Activated CD8-positive, alpha-beta T cell treated with anti-CD3 and anti-CD28 coated beads for 36 hours (primary cell): ENCODE measurements at places on chromosomes 11 and 22. TPM values are rescaled to one million over a fixed set of nuclear protein-coding genes. Genes with fewer than 3 reads are reported as not detected.

Gene OR5J2
- not detected for total RNA-seq

Gene ANGPTL5
- not detected for total RNA-seq

Gene GLYATL1
- total RNA-seq, result not detected

Gene SLC22A25
- total RNA-seq, result not detected

Gene MACROD1
- total RNA-seq, result 38.8 TPM

Gene UCP3
- 1.5 TPM for total RNA-seq

Gene TRIM66
- total RNA-seq, result 28.4 TPM

Gene TRIM51
- not detected for total RNA-seq

Gene EXPH5
- 4.1 TPM for total RNA-seq

Gene OR5D18
- not detected for total RNA-seq

Gene MYOD1
- not detected for total RNA-seq

Gene OR5B21
- total RNA-seq, result not detected

GRCh38 chr22:33124471-33124870 is 66.3 kb upstream of the SYN3 start:
- DNase-seq, result no peak

DNA sequence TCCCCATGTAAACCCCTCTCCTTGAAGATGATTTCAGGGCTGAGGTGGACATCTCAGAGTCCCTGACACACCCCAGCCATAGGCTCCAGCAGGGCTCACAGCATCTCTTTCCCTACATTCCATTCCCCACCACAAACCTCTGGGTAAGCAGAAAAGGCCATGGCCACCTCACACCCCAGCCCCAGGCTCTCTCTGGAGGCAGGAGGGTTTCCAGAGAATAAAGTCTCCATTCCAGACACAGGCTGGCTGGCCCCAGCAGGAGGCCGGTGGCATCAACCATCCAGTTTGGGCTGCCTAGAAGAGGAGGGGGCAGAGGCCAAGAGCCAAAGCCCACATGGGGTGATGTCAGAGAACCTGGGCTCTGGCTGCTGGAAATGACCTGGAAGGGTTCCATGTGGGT is 61.4 kb downstream of the TP53I11 start:
- no peak for DNase-seq

DNA sequence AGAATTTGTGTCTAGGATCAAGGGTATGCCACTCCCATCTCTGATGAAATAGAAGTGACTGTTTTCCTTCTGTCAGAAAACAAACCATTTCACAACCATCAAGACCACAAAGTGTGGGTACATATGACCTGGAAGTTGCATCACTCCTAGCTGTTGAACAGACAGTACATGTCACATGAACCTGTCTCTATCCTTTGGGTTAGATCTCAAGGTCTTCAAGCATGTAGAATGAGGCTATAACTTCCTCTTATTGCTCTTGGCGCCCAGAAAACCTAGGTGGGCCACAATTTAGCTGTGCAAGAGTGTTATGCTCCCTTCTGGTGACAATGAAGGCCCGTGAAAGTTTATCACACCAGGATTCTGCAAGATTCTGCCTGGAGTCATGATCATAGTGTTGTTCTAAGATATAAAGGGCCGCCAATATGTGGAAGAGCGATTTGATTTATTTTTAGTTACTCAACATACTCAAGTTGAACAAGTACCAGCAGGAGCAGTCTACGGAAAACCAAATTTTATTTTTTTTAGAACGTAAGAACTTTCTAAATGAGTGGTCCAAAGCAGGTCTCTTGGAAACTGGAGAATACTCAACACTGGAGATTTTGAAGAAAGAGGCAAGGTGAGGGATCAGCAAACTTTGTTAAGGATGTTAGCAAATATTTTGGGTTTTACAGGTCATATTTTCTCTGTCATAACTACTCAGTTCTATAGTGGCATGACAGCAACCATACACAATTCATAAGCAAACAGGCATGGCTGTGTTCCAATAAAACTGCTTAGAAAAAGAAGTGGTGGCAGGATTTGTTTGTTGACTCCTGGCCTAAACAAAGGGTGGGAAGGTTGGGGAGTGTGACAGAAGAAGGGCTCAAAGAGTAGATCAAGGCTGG is 101.8 kb downstream of the USP35 start:
- DNase-seq, result peak; percentile 33

GRCh38 chr22:24208012-24208749 is 26.9 kb downstream of the SUSD2 start:
- no peak for DNase-seq

DNA sequence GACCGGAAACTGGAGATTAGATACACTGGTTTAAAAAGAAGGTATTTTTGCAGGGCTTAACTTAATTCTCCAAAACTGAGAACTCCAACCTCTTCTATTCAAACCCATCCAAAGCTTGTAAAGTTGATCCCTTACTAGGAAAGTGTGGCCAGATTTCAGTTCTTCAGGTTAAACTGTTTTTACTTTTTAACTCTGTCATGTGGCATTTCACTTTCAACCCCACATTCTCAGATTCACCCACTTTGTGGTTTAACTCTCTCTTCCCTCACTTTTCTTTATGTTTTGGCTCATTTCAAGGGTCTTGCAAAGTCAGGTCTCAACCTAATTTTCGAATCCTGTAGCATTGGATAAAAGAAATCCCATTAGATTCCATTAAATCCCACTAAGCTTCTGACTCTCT is 75.4 kb downstream of the MPPED2 start:
- DNase-seq, result no peak

DNA sequence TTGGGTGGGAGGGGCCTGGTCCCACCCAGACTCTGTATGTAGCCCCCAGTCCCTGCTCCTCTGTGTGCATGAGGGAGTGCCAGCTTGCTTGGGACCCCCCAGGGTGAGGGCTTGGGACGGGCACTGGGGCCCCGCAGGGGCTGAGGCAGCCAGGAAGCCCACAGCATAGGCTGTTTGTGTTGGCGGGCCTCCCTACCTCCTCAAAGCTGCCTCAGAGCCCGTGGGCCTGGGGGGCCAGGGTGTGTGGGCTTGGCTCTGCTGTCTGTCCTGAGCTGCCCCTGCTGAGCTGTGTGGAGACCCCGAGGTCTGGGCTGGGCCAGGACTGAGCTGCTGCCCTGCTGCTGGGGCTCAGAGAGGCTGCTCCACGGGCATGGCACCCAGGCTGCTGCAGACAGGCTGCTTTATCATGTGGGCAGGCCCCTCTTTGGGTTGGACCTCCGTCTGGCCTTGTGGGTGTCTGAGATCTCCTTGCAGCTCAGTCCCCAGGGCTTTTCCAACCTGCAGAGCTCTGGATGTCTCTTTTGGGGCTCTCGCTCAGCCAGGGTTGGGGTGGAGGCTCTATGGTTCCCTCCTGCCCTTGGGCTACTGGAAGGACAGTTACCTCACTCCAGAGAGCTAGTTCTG is 3.3 kb downstream of the TSPAN4 start:
- DNase-seq, result no peak

- DNase-seq, result no peak
These were observed 9.2 kb downstream of the BAD start for GRCh38 chr11:64275031-64275800.

DNA sequence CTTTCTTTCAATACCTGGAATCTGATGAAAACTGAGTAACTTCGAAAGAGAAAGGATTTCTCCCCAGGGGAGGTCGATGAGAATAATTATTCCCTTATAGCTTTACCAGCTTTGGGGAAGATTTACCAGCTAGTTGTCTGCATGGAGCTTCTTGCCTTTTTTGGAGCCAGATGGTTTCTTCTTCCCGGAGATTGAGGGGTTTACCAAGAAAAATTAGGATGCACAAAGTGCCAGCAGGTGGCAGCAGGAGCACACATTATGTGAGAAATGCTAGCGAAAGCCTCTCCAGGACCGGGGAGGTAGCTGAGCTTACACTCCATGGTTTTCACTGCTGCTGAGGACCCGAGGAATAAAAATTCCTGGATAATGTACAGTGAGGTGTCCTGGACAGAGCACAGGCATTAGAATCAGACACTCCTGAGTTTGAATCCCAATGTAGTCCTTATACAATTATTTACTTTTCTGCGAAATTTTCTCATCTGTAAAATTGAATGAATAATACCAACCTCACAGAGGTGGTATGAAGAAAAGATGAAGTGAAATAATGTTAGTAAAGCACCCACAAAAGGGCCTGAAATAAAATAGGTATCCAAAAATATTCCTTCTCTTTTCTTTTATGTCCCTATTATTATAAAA is 46.0 kb upstream of the PARVA start:
- peak; percentile 86 for DNase-seq

DNA sequence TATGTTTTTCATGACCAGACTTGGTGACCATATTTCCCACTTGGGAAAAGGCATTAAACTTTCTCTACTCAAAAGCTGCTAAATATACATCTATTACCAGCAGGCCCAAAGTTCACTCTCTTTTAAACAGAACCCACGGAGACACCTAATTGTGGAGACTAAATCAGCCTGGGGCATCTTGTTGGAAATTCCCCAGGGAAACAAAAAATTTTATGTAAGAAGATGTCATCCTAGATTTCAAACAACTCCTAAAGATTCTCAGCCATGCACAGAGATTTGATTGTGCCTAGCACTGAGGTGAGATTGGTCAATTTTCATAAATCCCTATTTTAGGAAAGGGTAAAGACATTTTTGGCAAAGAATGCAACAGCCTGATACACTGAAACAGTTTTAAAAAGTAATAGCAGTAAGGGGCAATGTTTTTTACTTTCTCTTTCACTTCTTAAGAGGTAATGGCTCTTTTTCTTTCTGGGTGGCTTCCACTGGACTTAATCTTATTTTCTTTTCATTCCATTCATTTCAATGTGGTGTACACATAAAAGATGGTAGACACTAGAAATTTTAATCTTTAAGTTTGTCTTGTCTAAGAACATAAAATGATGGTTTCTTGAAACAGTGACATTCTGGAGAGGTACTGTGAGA is 9.6 kb downstream of the OR52N2 start:
- DNase-seq, result no peak

GRCh38 chr11:15742626-15743519 is 613.5 kb downstream of the SOX6 start:
- DNase-seq, result no peak

DNA sequence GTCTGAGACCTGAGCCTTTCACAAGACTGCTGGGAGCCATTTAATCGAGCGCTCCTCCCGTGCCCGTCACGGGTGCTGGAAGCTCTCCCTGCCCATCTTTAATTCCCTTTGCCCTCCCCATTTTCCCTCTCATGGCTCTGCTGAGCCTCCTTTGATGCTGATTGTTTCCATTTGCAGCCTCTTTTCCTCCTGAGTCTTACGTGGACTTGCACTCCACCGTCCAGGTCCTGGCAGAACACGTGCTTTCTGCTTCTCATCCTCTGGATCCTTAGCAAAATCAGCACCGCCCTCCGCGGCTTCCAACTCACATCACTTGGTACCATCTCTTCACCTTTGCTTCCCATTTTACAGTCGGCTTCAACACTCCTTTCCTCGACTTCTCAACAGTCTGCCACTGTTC is 7.3 kb downstream of the IFT27 start:
- no peak for DNase-seq

- no peak for DNase-seq
These were observed 31.2 kb upstream of the RASL10A start for GRCh38 chr22:29346659-29347058.

GRCh38 chr22:27632451-27633295 is 168.9 kb downstream of the MN1 start:
- DNase-seq, result no peak

- DNase-seq, result no peak
These were observed at the start of gene OR51B6 for GRCh38 chr11:5351208-5351607. Gene OR51B6 (plus strand): TSS chr11:5351508. CDS start chr11:5351508, 0 bp downstream.

- DNase-seq, result no peak
These were observed 36.5 kb downstream of the GRIK4 start for GRCh38 chr11:120547811-120548681.

DNA sequence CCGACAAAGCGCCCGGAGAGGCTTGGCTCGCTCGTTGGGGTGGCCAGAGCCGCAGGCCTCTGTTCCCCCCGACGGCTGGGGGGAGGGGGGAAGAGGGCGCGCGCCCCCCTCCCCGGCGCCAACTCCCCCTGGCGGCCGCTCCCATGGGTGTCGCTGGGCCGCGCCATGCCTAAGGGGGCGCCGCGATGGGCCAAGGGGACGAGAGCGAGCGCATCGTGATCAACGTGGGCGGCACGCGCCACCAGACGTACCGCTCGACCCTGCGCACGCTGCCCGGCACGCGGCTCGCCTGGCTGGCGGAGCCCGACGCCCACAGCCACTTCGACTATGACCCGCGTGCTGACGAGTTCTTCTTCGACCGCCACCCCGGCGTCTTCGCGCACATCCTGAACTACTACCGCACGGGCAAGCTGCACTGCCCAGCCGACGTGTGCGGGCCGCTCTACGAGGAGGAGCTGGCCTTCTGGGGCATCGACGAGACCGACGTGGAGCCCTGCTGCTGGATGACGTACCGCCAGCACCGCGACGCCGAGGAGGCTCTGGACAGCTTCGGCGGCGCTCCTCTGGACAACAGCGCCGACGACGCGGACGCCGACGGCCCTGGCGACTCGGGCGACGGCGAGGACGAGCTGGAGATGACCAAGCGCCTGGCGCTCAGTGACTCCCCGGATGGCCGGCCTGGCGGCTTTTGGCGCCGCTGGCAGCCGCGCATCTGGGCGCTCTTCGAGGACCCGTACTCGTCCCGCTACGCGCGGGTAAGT is 1.4 kb downstream of the KCNC1 start:
- DNase-seq, result no peak

DNA sequence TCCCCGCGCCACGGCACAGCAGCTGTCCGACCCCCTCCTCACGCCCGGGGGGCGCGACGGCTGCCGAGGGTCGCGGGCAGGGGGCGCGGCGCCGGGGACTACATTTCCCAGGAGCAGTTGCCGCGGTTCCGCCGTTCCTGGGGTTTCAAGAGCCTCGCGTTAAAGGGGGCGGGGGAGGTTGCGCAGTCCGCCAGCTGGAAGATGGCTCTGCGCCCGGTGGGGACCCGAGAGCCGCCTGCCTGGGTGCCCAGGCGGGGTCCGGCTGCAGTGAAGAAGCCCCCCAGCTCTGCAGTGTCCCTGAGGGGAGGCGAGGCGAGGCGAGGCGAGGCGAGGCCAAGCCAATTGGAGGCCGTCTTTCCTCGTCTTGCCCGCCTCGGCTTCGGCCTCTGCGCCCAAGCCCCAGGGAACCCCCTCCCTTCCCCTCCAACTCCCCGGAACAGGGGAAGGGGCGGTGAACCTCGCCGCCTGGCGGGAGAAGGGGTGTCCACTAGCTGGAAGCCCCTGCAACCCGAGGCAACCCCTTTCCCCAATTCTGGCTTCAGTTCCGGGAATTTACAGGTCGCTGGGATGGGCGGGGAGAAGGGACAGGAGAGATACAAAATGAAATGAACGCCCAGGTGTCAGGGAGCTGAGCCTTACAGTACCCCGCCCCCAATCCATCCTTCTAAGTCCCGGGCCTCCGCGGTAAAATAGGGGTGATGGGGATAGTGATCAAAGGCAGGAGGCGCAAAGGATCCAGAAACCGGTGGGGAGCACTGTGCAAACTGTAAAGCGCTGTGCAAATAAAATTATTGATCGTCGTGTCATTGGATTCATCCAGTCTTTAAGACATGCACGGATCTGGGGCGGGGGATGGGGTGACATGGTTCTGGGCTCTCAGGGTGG is 5.2 kb upstream of the GCAT start:
- DNase-seq, result peak; percentile 42

DNA sequence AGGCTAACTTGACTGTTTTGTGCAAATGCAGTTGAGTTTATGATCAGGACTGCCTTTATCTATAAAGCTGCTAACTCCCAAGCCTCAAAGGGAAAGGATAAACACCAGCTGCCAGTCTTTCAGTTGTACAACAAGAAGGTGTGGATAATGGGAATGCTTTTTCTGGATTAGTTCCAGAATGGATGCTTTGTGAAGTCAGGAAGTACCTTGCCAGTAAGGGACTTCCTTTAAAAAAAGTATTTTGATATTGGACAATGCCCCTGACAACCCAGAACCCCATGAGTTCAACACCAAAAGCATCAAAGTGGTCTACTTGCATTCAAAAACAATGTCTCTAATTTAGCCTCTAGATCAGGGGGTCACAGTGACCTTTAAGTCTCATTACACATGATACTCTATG is 32.0 kb downstream of the OR5A2 start:
- no peak for DNase-seq

- no peak for DNase-seq
These were observed 103.8 kb upstream of the CHORDC1 start for GRCh38 chr11:90326647-90327046.
